ENCODE measurements at places on chromosomes 5 and 9. TPM values are rescaled to one million over a fixed set of nuclear protein-coding genes. Genes with fewer than 3 reads are reported as not detected.
A peak's percentile ranks its signal among the peaks of the same experiment; 100 is the strongest.

- H3K4me1 ChIP-seq: no peaks in the 10 kb centered on the region
- no peak for DNase-seq
- no peaks in the 10 kb centered on the region for H3K27me3 ChIP-seq
- H3K27ac ChIP-seq: no peak overlapping the region
- no peaks in the 10 kb centered on the region for H3K36me3 ChIP-seq
Measured at GRCh38 chr9:73549991-73550390, 398.3 kb downstream of the ANXA1 start.

DNA sequence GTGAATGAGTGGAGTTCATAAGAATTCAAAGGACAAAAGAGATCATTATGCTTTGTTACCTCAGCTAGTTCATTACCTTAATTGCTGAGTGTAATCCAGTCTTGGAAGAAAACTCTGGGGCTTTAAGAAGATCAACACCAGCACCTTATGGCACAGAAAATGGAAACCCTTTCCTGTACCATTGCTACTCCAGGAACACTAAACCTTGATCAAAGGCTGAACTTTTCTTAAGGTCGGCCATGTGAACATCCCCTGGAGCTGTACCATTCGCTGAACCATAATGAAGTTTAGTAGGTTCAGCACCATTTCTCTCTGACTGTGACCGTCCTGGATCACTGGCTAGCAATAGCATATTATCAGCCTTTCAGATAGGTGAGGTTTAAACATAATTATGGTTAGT, 97.4 kb downstream of the PBX3 start:
- H3K4me3 ChIP-seq: no peak overlapping the region
- peaks cover 13% of the 10 kb centered on the region for H3K4me1 ChIP-seq
- no peaks in the 10 kb centered on the region for H3K27me3 ChIP-seq
- H3K36me3 ChIP-seq: peaks cover 3% of the 10 kb centered on the region
- no peak for DNase-seq

DNA sequence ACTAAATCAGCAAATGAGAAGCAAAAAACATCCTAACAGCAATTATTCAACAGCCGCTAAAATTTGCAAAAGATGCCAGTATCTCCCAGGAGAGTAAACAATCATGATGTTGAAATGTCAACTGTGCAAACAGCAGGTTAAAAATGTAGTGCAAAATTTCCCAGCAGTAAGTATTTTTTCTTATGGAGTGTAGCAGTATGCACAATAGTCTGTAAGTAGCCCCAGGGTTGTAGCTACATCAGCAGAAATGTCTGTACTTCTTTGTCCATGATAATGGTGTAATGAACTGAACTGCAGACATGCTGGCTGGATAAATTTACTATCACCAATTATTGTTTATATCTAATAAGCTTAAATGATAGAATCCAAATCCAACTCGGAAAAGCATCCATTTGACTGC, 31.4 kb downstream of the GRIN3A start:
- H3K27ac ChIP-seq: no peak overlapping the region
- no peak for DNase-seq
- peaks cover 11% of the 10 kb centered on the region for H3K4me1 ChIP-seq
- H3K27me3 ChIP-seq: peaks cover 19% of the 10 kb centered on the region
- no peaks in the 10 kb centered on the region for H3K36me3 ChIP-seq
- H3K4me3 ChIP-seq: no peak overlapping the region

- no peak for DNase-seq
- no peaks in the 10 kb centered on the region for H3K27me3 ChIP-seq
- H3K4me3 ChIP-seq: no peak overlapping the region
- no peaks in the 10 kb centered on the region for H3K36me3 ChIP-seq
- H3K4me1 ChIP-seq: no peaks in the 10 kb centered on the region
- no peak overlapping the region for H3K27ac ChIP-seq
Measured at GRCh38 chr5:100026606-100027005, 508.6 kb upstream of the FAM174A start.

DNA sequence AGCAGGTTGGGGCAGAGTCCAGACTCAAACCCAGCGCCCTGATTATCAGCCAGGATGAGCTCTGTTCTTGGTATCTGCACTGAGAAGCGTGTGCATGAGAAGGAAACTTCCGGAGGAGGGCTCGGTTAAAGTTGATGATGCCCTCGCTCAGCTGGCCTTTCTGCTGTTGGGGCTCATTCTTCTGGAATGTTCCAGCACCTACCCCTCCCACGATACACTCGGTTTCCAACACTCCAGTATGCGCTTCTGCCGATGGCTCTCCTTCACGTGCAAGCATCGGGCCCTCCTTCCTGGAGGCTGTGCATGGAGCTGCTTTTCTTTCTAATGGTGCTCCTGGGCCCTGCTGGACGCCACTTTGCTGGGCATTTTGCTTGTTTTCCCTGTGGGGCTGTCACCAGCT, 134.0 kb downstream of the RXRA start:
- DNase-seq: no peak
- H3K27ac ChIP-seq: no peak overlapping the region
- no peak overlapping the region for H3K4me3 ChIP-seq
- no peaks in the 10 kb centered on the region for H3K27me3 ChIP-seq
- peaks cover 16% of the 10 kb centered on the region for H3K4me1 ChIP-seq

- H3K27me3 ChIP-seq: no peaks in the 10 kb centered on the region
- DNase-seq: no peak
- peaks cover 10% of the 10 kb centered on the region for H3K36me3 ChIP-seq
- H3K27ac ChIP-seq: no peak overlapping the region
- peaks cover 47% of the 10 kb centered on the region for H3K4me1 ChIP-seq
Measured at GRCh38 chr9:15304632-15305031, 2.4 kb downstream of the TTC39B start.

- H3K36me3 ChIP-seq: no peaks in the 10 kb centered on the region
- H3K27me3 ChIP-seq: no peaks in the 10 kb centered on the region
- H3K27ac ChIP-seq: no peak overlapping the region
- DNase-seq: no peak
Measured at GRCh38 chr5:58498340-58498942, 7.2 kb downstream of the GAPT start.

GRCh38 chr5:76175821-76176403, 92.7 kb downstream of the SV2C start:
- peak overlapping the region; percentile 62 for H3K27ac ChIP-seq
- DNase-seq: peak; percentile 24
- H3K4me1 ChIP-seq: peaks cover 19% of the 10 kb centered on the region
- H3K36me3 ChIP-seq: no peaks in the 10 kb centered on the region
- peak overlapping the region; percentile 18 for H3K4me3 ChIP-seq
- no peaks in the 10 kb centered on the region for H3K27me3 ChIP-seq

GRCh38 chr5:19547640-19548039, 440.4 kb downstream of the CDH18 start:
- no peak for DNase-seq
- no peaks in the 10 kb centered on the region for H3K36me3 ChIP-seq
- H3K4me3 ChIP-seq: no peak overlapping the region
- H3K27ac ChIP-seq: no peak overlapping the region
- H3K27me3 ChIP-seq: no peaks in the 10 kb centered on the region

- peaks cover 8% of the 10 kb centered on the region for H3K27me3 ChIP-seq
- H3K4me1 ChIP-seq: no peaks in the 10 kb centered on the region
- H3K36me3 ChIP-seq: no peaks in the 10 kb centered on the region
- H3K27ac ChIP-seq: no peak overlapping the region
- no peak overlapping the region for H3K4me3 ChIP-seq
Measured at GRCh38 chr5:76153271-76153670, 70.1 kb downstream of the SV2C start.

ANKRD34B gene
- not detected for total RNA-seq

LCN10 gene
- 3.2 TPM for total RNA-seq

CCDC69 gene
- 34.5 TPM for total RNA-seq
